ENCODE measurements at places on chromosomes 6 and 20.

DNA sequence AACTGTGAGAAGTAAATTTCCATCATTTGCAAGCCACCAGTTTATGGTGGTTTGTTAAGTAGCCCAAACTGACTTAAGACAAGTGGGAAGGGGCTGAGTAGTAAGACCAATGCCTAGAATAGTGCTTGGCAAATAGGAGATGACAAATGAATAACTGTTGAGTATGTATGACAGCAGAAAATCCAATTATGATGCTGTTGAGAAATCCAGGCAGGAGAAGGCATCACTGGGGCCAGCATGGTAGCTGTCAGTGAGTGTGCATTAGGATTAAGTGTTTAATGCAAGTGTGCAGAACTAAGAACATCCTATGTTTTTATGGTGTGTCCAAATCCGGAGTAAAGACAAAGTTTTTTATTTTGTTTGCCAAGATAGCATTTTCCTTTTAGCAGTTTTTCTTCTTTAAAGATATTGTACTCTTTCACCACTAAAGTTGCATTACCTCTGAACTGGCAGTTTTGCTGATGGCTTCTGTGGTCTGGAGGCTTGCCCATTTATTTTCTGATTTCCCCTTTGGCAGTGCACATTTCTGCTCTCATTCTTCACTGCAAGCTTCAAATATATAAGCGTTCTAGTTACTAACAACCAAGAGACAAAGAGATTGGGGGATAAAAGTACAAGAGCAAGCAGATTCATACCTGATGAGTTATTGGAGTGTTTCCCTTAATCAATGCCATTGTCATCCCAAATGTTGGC lies 289.7 kb downstream of the KCNQ5 start:
- DNase-seq = no peak

GRCh38 chr6:139534472-139535115 lies 160.1 kb upstream of the CITED2 start:
- peak; percentile 61 for DNase-seq

DNA sequence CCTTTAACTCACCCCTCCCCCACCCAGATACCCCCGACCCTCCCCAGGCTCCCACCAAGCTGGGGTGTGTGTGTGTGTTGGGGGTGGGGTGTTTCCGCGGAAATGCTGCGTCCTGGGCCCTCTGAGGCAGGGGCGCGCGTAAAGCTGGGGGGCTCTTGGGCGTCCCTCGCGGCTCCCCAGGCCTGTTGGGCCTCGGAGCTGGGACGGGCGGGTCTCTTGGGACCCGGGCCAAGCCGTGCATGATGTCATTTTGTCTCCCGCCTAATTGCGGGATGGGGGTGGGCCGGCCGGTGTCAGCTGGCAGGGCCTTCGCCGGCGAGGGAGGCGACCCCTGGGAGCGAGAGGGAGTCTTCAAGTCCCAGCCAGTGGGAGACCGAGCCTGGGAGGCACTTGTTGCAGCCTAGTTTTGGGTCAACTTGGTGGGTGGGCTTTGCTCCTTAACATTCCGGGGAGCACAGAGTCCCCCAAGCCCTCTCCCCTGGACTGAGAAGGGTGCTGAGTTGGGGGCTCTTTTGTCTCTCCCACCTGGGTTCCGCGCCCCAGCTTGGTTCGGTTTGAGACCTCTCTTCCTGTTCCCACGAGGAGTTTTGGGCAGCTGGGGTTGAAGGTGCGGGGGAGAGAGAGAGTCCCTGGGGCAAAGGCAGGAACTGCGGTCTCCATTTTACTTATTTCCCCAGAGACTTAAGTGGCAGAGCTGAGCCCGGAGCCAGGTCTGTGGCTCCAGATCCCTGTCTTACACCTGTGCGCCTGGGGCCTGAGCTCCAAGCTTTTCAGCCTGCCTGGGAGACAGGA lies 623 bp downstream of the MYBL2 start:
- no peak for DNase-seq

DNA sequence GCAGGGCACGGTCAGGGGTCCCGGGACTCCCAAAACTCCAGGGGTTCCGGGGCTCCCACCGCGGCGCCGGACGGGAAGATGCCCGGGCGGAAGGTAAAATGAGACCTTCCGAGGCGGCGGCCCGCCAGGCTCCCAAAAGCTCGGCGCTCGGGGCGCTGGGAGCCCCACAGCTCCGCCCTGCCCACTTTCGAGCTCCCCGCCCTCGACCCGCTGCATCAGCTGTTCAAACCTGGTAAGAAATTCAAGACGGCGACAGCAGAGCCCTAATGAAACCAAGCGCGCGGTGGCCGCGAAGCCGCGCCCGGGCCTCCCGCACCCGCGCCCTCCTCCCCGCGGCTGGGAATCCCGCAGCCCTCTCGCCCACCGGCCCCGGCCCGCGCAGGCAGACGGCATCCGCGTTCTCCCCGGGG lies 369 bp downstream of the SLC4A11 start:
- peak; percentile 21 for DNase-seq

DNA sequence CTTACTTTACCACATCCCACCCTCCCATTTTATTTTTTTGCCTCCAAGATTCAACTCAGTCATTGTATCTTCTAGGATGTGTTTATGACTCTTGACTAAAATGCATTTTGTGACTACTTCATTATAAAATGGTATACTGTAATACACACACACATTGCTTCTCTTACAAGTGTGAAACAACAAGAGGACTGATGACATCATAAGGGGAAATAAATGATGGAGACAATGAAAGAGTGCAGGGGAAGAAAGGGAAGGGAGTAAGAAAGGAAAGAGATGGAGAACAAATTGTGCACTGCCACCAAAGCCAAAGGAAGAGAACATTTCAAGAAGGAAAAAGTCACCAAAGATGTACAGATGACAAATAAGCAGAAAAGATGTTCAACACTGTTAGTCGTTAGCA lies 102.6 kb downstream of the CD164 start:
- no peak for DNase-seq

All from CD4-positive, alpha-beta T cell treated with Interleukin-4 for 4 hours (primary cell).